ENCODE measurements at places on chromosomes 3 and 15.
A peak's percentile ranks its signal among the peaks of the same experiment; 100 is the strongest.

DNA sequence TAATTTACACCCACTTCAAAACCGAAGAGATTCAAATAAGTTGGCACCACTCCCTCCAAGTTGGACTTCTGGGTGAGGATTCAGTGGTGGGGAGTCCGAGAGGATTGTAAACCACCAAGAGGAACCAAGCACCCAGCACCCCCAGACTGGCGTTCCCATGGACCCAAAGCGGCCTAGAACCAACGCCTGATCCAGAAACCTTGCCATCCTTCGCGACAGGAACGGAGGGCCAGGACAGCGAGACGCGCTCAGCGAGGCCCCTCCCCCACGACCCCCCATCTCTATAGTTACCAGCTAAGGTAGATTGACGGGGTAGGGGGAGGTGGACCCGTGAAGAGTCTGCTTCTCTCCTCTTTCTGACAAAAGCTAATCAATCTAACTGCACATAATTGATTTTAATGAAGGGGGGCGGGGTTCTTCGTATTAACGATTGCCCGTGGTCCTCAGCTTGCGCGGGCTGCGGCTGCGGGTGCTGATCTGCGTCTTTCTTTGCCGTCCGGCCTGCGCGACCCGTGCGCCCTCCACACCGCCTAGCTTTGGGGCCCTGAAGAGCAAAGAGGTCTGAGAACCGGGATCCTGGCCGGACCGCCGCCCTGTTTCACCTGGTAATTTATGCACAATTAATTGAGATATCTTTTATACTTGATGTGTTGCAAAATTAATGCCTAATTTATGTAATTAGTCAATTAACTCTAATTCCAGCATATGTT lies 10.9 kb upstream of the FOXB1 start:
- no peak for DNase-seq

DNA sequence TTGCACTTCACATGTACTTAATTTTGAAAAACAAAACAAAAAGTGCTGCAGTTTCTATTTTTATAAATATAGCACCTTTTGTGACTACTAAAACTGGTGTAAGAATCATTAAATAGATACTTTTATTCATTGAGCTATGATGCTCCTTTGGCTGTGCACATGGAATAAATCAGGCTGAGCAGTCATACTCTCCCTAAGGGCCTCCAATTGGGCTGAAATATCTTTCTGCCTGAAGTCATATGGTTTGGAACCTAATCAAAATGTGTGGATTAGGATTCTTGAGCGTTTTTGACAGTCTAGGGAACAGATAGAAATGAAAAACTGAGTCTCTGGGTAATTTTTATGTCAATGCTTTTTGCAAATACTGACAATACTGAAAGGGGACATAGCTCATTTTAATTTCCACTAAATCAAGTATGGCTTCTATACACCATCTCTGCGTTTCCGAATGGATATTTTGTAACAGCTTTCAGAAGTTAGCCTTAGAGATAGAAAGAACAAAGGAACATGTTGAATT lies 392.2 kb upstream of the ROBO1 start:
- DNase-seq = no peak

GRCh38 chr3:131708241-131708640 lies 205.5 kb upstream of the MRPL3 start:
- no peak for DNase-seq

DNA sequence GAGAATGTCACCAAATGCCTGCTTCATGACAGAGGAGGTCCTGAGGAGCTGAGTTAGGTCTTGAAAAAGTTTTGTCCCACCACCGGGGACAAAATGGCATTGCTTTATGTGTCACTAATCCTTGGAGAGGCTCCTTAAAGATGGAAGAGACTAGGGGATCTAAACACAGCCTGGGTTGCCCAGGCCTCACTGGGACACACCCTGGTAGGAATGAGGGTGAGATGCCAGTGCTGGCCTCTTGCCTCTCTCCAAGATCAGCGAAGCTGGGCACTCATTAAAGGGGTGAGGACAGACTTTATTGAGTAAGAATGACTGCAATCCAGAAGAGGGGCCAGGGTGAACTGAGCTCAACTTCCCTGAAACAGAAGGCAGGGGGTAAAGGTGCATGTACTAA lies 58.5 kb upstream of the KLF13 start:
- no peak for DNase-seq

DNA sequence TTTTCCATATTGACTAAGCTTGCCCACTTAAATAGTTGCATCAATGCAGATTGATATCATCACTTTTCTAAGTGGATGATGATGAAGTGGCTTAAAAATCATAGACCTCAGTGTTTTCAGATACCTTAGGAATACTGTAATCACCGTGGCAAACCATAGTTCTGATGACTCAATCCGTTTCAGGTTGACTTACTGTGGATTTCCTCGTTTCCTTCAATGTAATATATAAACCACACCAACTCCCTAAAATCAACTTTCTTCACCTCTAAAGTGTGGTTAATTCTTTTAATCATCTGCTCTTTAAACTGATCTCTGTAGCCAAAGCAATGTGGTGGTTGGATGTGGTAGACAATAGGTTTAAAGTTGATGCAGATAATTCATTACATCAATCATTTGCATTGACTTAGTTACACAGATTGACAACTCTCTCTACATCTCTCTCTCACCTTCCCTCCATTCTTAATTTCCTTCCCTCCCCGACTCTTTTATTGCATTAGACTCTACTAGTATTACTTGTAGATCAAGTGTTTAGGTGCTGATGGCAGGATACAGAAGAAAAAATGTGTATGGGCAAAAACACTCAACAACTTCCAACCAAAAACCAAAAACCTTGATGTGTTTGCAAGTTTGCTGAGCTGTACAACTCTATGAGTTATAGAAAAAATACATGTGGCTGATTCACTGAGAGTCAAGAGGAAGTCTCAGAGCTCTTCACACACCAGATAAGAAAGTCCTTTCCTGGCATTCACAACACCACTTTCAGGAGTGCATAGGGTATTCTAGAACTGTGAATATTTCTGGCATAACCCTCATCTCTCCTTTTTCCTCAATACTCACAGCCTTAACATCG lies 243.5 kb downstream of the NFKBIZ start:
- DNase-seq = no peak

- no peak for DNase-seq
Observed at GRCh38 chr3:185729337-185730055, 95.3 kb downstream of the IGF2BP2 start.

GRCh38 chr3:3799173-3800079 lies at the start of gene LRRN1:
Gene LRRN1 (plus strand): TSS chr3:3799431. CDS start chr3:3844642, 45,211 bp downstream.
- peak; percentile 84 for DNase-seq

GRCh38 chr3:23869977-23870662 lies 46.7 kb downstream of the NKIRAS1 start:
- no peak for DNase-seq

GRCh38 chr3:62601238-62602070 lies 228.1 kb upstream of the FEZF2 start:
- no peak for DNase-seq

GRCh38 chr15:43881944-43882343 lies 55.1 kb downstream of the WDR76 start:
- DNase-seq = no peak

DNA sequence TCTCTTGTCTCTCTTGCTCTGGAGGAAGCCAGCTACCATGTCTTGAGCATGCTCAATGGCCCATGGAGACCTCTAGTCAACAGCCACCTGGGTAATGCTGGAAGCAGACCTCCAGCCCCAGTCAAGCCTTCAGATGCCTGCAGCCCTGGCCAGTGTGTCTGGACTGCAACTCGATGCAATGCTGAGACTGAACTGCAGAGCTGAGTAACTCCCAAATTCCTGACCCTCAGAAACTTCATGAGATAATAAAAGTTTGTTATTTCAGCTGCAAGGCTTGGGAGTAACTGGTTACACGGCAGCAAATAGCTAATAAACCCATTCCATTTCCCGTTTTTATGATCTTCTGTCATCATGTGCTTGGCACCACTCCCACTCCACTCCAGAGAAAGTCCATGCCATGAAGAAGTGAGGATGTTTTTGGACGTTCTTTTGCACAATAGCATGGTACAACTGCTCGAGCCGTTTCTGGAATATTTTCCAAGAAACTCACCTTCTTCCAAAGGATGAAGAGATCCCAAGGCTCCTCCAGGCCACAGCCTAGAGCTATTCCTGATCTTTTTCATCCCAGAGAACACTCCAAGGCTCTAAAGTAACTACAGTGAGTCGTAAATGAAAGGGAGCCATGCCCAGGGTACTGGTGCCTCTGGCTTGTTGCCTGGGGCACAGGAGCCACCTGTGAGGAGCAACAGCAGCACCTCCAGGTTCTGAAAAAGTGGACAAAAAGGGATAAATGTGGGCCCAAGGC lies 72.0 kb upstream of the KLF13 start:
- DNase-seq = no peak

DNA sequence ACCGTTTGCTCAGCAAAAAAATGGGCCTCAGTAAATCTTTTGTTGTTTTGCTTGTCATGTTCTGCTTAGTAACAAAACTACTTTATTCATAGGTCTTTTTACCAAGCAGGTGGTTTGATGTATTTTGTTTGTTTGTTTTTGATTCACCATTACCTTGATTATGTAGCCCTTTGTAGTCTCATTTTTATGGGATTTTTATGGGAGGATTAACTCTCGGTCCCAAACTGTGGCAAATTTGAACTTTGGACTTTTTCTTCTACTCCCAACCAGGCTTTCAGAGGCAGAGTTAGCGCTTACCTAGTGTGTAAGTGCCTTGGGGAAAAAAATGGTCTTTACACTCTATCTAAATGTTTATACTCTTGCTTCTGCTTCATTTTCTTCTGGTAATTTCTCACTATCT lies 276.7 kb upstream of the POU1F1 start:
- DNase-seq = no peak

DNA sequence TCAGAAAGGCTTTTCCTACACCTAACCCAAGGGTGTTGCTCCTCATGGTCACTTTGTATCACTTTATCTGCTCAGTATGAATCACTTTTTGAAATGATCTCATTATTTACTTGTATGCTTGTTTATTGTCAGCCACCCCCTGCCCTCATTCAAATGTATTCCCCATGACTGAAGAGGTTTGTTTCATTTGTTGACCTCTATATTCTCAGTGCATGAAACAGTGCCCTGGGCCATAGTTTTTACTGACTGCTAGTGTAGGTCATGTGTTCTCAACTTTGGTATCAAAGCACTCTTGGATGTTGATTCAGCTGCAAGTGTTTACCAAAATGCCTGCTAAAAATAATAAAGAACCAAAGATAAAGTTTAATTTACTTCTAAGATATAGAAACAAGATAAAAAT lies 381.7 kb upstream of the ARPP21 start:
- no peak for DNase-seq
